ENCODE measurements at places on chromosomes 5 and 9.
A peak's percentile ranks its signal among the peaks of the same experiment; 100 is the strongest.

DNA sequence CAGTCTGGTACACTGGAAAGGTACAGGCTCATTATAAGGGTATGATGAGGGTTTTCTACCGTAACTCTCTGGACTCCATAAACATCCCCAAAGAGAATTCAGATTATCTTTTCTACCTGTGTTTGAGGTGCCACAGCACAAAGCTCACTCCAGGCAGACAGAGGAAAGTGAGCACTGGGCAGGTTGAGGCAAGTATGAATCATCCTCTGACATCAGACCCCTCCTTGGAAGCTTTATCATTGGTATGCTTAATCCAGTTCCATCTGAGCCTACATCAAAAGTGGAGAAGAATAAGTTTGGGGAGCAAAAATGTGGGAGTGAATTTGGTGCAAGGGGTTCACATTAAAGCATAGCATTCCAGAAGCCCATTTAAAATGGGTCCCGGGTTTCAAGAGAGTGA lies 21.7 kb downstream of the C9orf152 start:
- no peak for DNase-seq

GRCh38 chr5:134413046-134413445 lies 1.4 kb upstream of the CDKN2AIPNL start:
- DNase-seq = no peak

GRCh38 chr9:121661328-121661727 lies 9.9 kb downstream of the DAB2IP start:
- DNase-seq = no peak

- no peak for DNase-seq
These were observed 16.1 kb upstream of the RAB14 start for GRCh38 chr9:121217609-121218292.

- DNase-seq = no peak
These were observed 1.6 kb downstream of the SREK1IP1 start for GRCh38 chr5:64766941-64767340.

DNA sequence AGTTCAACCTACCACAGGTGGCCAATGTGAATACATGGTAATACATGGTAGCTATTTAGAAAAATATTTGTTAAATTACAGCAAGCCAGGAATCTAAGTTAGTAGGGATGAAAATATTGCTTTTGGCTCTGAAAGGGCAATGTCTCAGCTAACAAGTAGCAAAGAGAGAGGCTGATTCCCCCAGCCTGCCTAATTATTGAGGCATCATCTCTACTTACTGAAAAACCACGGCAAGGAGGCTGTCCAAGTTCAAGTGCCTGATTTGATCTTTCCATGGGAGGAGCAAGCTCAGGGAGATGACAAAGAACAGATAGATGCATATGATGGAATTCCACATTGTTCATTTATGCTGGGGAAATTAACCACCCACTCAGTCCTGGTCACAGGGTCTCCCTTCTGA lies 28.7 kb upstream of the UBTD2 start:
- DNase-seq = no peak

GRCh38 chr9:5857928-5858327 lies 25.0 kb upstream of the ERMP1 start:
- DNase-seq = no peak

- DNase-seq = no peak
These were observed 154.8 kb upstream of the LHFPL2 start for GRCh38 chr5:78803353-78803752.

DNA sequence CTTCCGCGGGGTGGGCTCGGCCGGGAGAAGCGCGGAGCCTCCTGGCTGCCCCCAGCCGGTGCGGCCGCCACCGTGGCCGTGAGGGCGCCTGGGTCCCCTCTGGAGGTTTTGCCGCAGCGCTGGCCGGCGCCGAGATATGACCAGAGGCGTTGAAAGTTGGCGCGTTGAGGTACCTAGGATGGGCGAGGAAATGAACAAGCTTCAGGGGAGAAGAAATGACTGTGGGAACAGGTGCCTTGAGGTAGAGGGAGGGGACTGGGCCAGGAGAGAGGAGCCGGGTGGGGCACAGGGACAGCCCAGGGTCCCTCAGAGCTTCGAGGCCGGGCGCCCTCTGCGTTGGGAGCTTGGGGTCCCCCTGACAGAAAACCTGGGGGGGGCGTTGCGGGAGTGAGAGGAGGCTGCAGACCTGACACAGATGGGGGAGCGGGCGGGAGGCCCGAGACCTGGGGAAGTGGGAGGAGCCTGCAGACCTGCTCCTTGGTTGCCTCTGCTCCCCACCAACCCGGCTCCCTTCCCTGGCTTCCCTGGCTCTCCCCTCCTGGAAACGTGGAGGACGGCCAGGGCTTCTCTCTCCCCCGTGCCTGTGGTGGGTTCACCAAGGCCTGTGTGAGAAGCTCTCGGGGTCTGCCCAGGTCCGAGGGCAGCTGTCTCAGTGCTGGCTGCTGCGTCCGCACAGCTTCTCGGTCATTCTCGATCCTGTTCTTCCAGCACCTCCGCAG lies 14.2 kb downstream of the RABL6 start:
- no peak for DNase-seq

DNA sequence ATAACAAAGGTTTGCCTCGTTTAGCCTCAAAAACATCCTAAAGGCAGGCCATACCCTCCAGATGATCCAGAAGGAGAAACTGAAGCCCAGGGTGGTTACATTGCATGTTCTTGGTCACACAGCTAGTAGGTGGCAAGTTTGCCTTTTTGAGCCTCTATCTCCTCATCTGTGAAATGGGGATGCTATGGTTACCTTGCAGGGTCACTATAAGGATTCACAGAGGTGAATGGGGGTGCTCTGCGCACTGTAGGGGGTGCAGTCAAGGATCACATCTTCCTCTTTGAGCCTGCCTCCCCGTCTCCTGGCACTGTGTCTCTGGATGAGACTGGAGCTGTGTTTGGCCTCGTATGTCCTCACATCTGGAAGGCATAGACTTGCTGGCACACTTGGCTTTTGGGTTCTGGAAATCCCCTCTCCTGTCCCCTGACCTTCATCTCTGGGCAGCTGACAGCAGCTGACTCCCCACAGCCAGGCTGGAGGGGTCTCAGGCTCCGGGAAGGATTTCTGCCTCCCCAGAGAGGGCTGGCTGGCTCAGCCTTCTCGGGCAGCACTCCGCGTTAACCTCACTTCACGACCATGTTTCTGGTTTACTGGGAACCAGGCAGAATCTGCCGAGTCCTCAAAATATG lies 167.7 kb downstream of the RGS3 start:
- no peak for DNase-seq

DNA sequence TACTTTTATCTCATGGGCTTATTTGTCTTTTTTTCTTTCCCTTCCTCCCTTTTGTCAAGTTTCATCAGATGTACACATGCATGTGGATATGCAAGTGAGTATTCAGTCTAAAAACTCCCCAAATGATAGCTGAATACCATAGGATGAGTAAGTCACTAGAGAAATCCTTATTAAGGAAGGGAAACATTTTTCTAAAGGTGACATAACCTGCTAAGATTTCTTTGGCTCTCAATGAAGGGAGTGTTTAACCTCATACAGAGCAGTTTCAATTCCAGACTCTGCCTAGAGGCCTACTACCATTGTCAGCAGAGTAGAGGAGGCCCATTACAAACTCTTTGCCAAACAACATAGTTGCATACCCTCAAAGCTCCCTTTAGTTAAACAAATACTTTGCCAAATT lies 192.4 kb downstream of the ARHGEF28 start:
- DNase-seq = no peak

DNA sequence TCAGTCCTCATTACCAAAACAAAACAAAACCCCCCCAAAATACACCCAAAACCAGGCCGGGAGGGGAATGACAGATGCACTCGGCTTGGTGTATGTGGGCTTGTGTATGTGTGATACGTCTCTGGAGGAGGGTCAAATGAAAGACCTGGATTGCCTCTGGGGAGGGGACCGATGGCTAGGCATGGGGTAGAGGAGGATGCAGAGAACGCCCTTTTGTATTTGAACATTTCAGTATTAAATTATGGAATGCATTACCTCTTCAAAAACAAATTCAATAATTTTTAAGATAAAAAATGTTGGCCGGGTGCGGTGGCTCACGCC lies 61.4 kb downstream of the LMX1B start:
- DNase-seq = no peak

DNA sequence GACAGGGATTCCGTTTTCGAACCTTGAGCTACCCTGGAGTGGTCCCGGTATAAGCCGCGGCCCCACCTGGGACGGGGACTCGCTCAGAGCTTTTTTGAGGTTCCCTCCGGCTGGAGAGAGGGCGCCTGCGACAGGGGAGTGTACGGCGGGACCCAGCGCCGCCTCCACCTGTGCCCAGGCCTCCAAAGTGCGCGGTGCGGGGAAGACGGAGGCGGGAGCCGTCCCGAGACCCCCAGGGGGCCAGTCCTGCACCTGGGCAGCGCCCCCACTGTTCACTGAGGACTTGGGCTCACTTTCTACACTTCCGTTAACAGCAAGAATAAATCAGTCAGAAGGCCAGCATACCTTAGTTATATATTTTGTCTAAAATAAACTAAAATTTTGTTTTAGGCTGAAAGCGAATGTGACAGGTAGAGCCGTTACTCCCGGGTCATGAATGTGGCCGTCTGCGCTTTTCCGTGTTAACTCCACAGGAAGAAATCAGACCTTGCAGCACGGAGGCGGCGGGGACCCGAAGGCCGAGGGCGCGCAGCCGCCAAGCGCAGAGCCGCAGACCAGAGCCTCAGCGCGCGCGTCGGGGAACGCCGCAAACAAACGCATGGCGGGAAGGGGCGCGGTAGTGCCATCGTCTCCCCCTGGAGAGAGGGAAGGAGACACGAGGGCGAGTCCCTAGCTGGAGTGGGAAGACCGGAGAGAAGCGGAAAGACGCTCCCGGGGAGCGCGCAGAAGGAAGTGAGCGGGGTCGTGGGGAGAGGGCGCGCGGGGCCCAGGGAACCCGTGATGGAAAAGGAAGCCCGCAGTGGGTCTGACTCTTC lies 14.1 kb downstream of the TRIM7 start:
- peak; percentile 57 for DNase-seq

DNA sequence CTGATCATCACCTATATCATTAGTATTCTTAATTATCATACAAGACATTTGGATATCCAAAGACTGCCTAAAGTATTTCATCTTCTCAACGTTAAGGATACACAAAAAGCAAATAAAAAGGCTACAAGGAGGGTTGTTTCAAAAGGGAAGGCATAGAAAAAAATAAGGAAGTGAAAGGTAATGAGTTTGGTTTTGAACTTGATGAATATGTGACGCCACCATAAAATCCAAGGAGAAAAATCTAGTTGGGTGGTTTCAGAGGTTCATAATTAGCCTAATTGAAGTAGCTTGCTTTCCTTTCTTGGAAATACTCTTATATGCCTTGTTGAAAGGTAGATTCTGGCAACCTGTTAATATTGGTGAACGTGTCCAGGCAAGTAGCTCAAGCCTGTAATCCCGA lies 96.1 kb upstream of the SGCD start:
- DNase-seq = no peak

DNA sequence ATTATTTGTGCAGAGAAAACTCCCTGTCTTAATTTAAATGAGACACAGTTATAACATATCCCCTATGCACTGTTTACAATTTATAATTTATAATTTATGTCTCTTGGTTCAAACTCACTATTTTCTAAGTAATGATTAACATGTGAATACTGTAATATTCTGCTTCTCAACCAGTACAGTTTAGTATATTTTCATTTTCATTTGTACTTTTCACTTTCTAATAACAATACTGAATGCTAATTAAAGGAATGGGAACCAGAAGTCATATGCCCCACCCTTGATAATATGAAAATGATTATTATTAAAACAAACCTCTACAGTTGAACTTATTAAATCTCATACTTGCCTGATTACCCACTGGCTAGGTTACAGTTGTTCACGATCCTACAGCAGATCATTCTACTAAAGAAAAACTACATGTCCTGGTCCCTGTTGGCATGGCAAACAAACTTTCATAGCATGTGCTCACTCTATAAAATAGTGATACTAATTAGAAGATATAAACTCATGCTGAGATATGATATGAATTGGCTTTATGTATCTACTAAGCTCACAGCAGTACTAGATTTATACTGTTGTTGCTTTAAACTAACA lies 66.4 kb downstream of the POU5F2 start:
- no peak for DNase-seq

DNA sequence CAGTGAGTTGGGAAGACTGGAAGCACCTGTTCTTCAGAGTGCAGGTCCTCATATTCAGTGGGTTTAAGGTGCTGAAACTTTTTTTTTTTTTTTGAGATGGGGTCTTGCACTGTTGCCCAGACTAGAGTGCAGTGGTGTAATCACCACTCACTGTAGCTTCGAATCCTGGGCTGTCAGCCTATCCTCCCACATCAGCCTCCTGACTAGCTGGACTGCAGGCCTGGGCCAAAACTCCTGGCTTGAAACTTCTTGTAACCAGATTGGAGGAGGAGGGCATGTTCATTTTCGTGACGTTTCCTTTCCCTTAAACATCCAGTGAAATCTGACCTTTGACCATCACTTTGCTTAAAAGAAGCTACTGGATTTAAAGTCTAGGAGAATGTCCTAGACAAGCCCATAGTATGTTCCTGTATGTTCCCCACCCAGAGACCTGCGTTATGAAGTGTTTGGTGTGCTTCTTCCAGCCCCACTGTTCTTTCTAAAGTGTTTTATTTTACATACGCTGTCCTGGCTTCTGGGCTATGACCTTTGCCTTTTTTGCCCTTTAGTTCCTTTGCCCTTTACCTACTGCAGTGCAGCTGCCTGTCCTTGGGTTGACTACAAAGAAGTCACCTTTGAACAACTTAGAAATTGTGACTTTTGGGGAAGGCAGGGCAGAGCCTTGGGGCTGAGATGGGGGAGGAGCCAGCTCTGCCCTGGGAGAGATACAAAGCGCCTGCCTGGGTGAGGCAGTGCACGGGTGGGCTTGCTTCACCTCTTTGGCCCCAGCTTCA lies 18.4 kb downstream of the TENT4A start:
- no peak for DNase-seq

DNA sequence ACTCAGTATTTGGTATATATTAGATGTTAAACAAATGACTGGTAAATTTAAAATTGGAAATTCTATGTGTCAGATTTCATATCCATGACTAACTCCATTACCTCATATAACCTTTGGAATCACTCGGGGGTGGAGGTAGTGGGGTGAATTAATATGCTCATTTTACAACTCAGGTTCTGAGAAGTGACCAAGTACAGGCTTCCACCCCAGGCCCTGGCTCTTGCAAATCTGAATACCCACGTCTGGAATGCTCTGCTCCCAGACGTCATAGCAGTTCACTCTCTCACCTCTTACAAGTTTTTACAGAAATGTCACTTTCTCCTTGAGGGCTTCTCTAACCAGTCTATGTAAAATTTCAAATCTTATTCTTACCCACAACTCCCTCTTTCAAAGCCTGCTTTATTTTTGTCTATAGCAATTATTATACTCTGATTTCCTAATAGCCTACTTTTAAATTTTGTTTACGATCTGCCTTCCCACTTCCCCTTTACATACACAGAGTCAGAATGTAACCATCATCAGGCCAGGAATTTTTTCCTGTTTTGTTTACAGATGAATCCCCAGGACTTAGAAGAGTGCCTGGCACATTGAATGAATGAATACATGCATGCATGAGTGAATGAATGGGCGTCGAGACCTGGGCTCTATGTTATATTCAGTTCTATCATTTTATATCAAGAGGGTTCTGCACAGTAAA lies 134.1 kb upstream of the IFNE start:
- no peak for DNase-seq

DNA sequence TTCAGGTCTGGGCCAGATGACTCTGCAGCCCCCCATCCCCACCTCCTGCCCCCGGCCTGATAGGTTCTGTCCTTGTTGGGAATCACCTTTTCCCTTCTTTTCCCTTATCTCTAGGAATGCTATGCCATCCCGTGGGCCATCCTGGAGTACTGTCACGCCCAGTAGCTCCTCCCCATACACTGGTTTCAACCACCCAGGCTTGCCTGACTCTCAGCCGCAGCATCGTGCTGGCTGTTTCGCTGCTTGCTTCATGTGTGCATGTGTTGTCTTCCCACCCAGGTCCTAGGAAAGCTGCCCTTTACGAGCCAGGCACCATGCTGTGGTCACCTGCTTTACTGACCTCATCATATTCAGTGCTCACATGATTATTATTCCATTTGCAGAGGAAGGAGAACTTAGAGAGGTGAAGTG lies 71.8 kb downstream of the ANGPTL2 start:
- no peak for DNase-seq
